ENCODE measurements at places on chromosomes 7 and 10.
A peak's percentile ranks its signal among the peaks of the same experiment; 100 is the strongest.

- DNase-seq, result no peak
These were observed 63.1 kb upstream of the SORCS3 start for GRCh38 chr10:104577861-104578521.

DNA sequence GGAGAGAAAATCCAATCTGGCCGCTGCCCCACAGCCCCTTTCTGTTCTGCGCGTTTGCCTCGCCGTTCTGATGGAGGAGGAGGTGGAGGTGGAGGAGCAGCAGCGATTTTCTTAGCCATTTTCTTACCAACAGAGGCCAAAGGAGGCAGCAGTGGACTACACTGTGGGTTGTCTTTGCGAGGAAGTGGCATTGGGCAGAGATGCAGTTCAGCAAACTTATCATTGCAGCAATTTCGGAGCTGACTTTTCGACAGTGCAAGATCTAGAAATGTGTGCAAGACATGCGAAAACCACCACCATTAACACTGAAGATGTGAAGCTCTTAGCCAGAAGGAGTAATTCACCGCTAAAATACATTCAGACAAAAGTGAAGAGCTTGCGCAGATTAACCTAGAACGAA, 1.9 kb upstream of the ARL4A start:
- DNase-seq, result peak; percentile 32

DNA sequence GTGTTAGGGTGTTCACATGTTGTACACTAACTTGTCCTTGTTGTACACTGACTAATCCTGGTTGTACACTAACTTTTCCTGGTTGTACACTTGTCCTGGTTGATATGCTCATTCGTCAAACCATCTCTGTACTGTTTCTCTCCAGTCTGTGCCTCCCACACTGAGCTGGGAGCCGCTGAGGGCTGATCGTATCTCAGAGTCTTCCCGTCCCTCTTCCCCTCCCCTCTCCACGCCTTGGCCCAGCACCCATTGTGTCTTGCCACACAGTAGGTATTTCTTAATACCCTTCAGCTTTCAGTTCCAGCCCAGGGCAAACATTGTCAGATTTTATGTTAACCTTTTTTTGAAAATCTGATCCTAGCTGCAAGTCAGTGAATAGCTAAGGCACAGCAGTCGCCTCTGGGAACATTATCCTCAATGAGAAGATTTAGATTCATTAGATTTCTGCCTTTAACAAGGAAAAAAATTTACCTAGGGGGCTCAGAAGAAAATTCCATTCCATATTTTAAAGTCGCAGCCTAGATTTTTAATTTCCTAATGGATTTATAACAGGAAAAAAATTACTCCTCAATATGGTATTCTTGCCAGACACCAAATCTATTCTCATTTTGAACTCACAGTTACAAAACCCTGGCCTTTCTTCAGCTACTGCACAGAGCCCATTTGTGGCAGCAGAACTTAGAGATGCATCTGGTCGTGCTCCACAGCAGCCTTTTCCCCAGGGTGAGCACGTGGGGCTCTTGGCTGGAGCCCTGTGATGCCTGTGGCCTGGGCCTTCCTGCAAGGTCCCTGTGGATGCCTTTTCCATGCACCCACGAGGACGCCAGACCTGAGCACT, 33.0 kb upstream of the CHST15 start:
- no peak for DNase-seq

DNA sequence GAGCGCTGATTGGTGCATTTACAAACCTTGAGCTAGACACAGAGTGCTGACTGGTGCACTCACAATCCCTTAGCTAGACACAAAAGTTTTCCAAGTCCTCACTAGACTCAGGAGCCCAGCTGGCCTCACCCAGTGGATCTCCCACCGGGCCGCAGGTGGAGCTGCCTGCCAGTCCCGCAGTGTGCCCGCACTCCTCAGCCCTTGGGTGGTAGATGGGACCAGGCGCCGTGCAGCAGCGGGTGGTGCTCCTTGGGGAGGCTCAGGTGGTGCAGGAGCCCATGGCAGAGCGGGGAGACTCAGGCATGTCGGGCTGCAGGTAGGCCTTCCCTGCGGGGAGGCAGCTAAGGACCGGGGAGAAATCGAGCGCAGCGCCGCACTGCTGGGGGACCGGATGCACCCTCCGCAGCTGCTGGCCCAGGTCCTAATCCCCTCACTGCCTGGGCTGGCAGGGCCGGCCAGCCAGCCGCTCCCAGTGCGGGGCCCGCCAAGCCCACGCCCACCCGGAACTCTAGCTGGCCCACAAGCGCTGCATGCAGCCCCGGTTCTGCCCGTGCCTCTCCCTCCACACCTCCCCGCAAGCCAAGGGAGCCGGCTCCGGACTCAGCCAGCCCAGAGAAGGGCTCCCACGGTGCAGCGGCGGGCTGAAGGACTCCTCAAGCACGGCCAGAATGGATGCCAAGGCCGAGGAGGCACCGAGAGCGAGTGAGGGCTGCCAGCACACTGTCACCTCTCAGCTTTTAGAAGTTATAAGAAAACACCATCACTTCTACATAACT, 128.9 kb downstream of the ZNF438 start:
- DNase-seq, result no peak

DNA sequence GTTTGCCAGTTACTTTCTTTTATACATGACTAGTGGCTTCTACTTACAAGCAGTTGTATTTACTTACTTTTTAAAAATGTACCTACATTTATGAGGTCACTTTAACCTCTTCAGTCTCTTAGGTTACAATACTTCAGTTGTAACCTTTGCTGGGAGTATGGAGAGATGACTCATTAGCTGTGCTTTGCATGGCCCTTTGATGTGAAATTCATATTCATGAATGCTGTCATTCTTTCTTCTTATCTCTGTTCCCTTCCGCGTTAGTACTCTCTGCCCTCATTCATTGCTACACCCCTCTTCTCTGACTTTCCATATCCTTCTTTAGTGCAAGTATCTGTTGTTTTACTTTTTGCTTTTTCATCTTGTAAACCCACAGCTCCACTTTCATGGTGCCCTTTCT, 164.3 kb downstream of the BMPER start:
- DNase-seq, result no peak

DNA sequence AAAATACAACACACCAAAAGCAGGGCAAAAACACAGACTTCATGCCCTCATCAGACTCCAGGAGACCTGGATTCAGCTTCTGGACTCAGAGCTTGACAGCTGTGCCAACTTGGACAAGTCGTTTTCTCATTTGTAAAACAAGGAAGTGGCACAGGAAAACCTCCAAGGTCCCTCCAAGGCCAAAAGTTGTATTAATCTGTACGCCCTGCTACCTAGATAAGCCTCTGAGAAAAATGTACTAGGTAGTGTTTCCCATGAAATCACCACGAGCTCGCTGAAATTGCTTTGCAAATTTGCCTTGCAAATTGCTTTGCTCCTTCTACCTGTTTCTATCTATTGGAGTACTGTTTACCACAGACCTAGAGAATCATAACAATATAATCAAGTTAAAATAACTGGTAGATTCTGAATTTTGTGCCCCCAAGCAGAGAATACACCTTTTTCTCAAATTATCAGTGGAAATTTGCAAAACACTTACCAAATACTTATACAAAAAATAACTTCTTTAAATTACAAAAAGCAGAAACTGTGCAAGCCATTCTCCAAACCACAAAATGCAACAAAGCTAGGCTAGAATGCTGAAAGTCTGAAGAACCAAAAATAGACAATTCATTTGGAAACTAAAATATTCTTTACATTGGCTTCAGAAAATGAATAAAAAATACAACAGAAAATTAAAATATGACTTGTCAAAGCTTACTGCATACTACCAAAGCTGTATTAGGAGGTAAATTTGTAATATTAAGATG, 158.1 kb upstream of the CHST15 start:
- DNase-seq, result no peak

DNA sequence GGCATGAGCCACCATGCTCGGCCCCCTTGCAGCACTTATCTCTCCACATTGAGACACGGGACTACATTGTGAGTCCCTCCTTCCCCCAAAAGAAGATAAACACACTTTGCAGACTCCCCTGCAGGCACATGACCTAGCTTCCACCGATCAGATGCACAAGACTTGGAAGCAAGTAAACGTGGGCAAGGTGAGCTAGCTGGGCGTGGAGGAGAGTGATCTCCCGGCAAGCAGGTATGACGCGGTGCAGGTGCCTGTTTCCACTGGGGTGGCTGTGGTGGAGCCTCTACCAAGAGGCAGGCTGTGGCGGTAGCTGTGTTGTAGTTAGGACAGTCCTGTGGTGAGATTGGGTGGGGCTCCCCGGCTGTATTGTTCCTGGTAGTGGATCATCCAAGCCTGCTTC, 7.7 kb upstream of the COMTD1 start:
- no peak for DNase-seq

GRCh38 chr10:95784279-95784913, 28.4 kb downstream of the ENTPD1 start:
- no peak for DNase-seq

- DNase-seq, result no peak
These were observed 826.3 kb upstream of the MBL2 start for GRCh38 chr10:53598914-53599313.

GRCh38 chr7:129782818-129783583, 169.8 kb downstream of the UBE2H start:
- DNase-seq, result peak; percentile 32

DNA sequence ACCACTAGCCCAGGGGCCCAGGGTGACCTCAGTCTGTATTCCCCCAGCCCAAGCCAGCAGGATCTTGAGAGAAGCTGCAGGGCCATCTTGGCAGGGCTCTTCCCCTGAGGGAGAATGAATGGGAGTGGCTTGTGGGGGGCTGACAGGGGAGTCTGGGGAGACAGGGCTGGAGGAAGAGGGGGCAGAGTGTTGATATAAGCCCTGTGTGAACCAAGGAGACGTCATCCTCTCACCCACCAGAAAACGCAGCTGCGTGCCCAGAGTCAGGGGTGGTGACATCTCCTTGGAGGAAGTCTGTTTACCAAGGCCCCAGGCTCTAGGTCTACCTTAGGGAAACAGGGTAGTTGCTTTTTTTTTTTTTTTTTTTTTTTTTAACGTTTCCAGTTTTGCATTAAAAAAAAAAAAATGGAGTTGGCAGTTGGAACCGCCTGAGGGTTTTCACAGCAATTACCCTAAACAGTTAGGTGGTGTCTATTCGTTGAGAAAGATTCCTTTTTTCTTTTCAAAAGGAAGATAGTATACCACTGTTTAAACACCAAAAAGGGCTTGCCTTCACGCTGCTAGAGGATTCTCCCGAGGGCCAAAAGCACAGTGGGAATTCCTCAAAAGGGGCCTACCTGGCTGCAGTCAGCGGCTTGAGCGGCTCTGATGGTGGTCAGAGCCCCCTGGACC, 113.8 kb downstream of the PRPF18 start:
- DNase-seq, result no peak

GRCh38 chr10:56091872-56092271, 269.2 kb downstream of the ZWINT start:
- no peak for DNase-seq

DNA sequence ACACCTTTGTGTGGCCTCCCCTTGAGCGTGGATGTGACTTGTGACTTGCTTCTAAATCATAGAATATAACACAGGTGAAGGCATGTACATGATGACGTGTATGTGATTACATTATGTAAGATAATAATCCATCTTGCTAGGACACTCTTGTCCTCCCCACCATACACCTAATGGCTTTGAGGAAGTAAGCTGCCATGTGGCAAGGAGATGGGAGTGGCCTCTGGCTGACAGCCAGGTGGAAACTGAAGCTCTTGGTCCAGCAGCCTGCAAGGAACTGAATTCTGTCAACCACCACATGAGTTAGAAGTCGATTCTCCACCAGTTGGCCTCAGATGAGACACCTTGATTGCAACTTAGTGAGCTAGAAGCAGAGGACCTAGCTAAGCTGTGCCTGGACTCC, 67.4 kb upstream of the ELN start:
- DNase-seq, result no peak

GRCh38 chr10:124648738-124649137, 95.4 kb downstream of the FAM53B start:
- DNase-seq, result peak; percentile 70

DNA sequence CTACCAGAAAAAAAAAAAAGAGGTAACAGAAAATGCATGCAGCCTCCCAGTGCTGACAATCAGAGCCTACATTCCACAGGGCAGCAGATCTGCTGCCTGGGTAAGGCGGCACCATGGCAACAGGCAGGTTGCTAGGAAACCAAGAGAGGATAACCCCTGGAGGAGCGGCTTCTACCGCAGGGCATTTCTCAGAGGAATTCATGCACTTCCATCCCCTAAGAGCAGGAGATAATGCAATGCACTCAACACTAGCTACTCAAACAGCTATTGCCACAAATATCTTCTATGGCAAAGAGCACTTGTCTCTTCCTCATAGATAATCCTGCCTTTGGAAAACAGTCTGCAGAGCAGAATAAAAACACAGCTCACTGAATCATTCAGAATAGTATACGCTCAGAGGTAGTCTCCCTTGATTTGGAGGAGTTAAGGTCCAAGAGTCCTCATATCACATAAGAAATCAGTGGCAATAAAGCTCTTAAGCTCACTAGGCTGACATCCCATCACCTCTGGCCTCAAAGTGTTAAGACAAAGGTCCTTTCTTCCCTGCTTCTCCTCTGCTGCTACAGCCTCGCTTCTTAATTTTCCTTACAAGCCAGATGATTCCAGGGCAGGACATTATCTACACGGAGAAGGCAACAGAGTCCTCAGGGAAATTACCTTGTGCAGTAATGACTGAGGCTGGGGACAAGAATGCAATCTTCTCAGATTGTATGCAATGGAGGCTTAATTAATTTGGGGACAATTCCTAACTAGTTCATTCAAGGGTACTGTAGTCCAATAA, 10.7 kb downstream of the PSAP start:
- DNase-seq, result no peak

- no peak for DNase-seq
These were observed 15.8 kb upstream of the ACTA2 start for GRCh38 chr10:88968391-88968790.

GRCh38 chr7:155557778-155558177, 11.4 kb upstream of the CNPY1 start:
- no peak for DNase-seq

DNA sequence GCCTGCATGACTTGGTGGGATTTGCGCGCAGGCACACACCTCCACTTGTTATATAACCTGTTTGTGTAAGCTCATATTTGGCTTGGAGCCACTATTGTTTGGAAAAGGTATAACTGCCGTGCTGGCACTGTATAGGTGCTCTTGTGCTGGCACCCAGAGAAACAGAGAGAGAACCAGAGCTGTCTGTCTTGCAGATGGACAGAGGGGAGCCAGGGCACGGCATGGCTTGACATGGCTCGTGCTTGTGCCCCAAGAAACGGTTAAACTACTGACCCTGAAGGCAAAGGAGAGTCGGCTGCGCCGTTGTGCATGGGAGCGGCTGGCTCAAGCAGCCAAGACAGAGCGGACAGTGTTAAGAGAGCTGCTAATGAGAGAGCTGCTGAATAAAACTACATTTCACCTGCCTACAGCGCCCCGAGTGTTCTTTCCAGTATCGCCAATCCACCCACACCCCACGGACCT, 23.2 kb downstream of the RAPGEF5 start:
- no peak for DNase-seq

DNA sequence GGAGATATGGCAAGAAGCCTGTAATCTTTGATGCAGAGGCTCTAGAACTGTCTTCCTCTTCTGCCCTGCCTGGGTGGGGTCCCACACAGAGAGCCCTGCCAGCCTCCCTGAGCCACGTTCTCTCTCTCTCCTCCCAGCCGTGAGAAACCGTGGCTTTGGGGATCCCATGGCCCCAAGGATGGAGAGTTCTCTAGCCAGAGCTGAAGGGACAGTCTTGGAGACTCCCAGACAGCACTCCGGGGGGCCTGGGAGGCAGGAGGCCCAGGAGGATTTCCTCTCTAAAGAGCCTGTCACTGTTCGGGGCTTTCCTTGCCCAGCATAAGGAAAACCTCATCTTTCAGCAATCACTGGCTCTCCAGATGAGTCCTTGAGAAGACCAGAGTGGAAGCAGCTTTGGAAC, 227.1 kb downstream of the ARHGAP12 start:
- no peak for DNase-seq

GRCh38 chr10:80144696-80145131, 12.2 kb downstream of the PLAC9 start:
- DNase-seq, result peak; percentile 54

- no peak for DNase-seq
These were observed 144.4 kb downstream of the TES start for GRCh38 chr7:116354546-116355423.

Measured in activated T-cell treated with anti-CD3 and anti-CD28 coated beads, Interleukin-2, amount 50 U/mL, for 48 hours (primary cell).